ENCODE measurements at places on chromosomes 6 and 20.

DNA sequence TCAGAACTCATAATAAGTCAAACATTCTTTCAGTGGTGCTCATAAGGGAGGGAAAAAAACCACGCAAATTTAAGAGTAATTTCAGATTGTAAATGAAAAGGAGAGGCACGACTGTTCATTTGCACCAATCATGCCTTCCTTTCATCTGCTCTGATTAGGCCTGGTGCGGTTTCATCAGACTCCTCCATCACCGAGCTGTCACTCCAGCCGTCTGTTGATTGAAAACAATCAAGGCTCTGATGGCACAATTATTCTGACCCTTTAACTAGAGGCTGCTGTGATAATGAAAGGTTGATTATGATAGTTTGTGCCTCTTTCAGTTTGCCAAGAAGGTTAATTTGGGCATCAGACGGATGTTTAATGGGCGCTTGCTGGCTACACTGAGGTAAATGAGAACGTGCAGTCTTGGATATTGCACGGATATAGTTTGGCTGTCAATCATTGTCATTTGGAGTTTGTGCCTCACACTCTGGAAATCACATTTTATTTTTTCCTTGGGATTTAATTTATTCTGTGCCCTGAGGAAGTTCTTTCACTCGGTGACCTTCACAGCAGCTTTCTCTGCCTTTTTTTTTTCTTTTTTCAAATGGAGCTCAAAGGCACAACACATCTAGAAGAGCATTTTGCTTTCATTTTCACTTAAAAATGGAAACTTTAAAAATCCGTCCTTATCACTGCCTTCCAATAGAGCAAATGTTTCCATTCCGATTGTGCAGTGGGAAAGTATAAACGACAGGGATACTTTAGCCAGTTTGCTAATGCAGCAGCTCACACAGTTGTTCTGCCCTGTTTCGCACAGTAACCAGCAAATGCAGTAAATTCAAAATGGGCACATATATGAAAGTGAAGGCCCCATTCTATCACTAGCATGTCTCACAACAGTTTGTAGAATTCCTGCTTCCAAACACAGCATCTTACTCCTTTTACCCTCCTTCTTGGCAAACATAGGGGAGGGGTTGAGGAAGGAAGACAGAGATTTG, 172.8 kb downstream of the KLHL32 start:
- DNase-seq, result no peak

GRCh38 chr6:33207552-33208090, 679 bp upstream of the RING1 start:
- DNase-seq, result no peak

GRCh38 chr20:17655865-17656479, 26.1 kb downstream of the RRBP1 start:
- no peak for DNase-seq

DNA sequence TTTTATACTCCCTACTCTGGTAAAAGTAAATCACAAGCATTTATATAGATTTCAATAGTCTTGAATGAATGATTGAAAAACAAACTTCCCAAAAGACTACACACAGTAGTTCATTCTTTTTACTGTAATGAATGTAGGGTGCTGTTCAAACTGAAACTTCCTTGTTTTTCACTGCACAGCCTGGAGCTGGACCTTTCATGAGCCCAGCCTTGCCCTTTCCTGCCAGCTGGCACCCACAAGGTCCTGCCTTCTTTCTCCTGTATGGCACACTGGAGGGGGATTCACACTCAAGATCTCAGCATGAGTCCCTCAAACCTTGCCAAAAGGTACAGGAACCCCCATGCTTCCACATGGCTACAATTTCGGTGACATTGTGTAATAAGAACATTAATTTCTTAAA, 50.9 kb downstream of the COL12A1 start:
- DNase-seq, result no peak

GRCh38 chr6:139625998-139626975, 251.8 kb upstream of the CITED2 start:
- DNase-seq, result no peak
